Chondrocyte (in vitro differentiated cells): ENCODE measurements at places on chromosomes 13 and 19. TPM values are rescaled to one million over a fixed set of nuclear protein-coding genes. Genes with fewer than 3 reads are reported as not detected.

The KLK6 gene
- not detected in 3 replicates for total RNA-seq

The PTH2 gene
- not detected in 3 replicates for total RNA-seq

The UBA52 gene
- total RNA-seq = 712 to 830 TPM (median 749 TPM) in 3 replicates

The ZNF723 gene
- not detected in 3 replicates for total RNA-seq

The TMEM145 gene
- total RNA-seq = 0.32 to 0.36 TPM in 2 of 3 replicates, not detected in the other
